Stimulated activated CD8-positive, alpha-beta memory T cell treated with anti-CD3 and anti-CD28 coated beads, Interleukin-2, amount 100 ng/mL, for 1 hour (primary cell): ENCODE measurements at places on chromosomes 1 and 21.
A peak's percentile ranks its signal among the peaks of the same experiment; 100 is the strongest.

DNA sequence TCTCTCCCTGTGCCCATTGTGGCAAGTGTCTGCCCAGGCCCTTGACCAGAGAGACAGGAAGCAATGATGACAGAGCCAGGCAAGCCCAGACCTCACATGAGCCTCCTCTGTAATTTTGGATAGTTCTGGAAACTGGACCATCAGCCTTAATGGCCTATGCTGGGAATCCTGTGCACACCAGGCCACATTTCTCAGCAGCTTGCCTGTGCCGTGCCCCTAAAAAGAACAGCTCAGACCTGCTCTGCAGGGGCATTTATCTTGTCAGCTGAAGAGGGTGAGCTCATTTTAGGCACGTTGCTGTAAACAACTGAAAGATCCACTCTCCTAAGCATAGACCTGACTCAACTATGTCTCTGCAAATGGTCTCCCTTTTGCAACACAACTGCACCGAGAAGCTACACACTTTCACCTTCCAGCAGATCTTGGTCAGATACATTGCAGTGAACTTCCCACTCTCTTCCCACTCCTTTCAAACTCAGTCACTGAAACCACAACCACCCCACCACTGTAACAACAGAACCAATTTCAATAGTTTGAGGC, 53.5 kb upstream of the BACH1 start:
- DNase-seq: no peak

DNA sequence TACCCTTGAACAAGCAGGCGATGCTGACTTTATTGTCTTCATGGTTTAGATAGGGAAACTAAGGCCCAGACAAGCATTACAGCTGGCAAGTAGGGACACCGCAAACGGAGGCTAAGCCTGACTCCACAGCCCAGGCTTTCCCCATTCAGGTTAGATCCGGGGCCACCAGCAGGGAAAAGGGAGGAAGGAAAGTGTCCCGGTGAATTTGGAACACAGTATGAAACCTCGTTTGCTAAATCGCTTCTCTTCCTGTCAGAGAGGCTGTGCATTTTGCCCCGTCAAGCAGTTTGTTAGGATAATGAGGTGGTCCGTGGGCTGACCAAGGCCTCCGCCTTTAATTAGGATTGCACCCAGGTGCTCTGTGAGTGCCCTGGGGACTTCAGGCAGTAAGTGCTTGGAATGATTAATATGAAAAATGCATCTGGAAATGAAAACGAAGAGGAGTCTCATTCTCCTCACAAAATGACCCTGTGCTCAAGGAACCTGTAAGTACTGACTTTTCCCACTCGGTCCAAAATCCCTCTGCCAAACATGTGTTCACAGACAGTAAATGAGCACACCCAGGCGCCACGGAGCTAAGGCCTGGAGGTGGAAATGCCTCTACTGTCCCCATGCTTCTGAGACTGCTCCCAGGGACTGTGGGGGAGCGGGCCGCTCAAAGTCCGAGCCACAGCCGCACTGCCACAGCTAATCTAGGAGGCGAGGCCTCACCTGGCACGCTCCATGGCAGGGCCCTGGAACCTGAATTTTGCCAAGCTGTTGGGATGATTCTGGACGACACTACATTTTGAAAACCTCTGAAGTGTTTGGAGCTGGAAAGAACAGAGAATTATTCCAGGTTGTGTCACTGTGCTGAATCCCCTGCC, 234.1 kb downstream of the SDCCAG8 start:
- no peak for DNase-seq

DNA sequence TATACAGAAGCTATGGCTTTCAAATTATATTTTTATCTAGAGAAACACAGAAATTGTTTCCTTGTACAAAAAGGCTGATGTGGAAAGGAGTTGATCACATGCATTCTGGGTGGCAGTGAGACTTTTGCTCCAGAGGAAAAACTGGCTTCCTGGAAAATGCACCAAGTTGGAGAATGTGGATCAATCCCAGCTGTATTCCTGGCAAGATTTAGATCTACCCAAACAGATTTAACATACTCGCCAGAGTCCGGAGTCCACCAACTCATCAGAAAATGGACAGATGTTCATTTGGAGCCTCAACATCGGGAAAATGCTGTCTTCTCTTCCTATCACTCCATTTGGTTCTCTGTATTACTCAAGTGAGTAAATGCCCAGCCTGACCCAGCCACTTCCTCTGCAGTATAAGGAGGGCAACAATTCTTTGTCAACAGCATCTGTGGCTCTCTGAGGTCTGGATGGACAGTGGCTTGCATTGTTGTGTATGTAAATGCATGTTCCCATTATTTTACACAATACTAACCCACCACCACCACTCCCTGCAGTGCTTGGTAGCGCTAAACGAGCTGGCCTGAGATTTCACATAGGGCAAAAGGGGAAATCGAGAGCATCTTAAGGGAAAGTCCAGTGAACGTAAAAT, 226.2 kb upstream of the IRF2BP2 start:
- no peak for DNase-seq

GRCh38 chr1:31577515-31578192, 1.3 kb downstream of the TINAGL1 start:
- no peak for DNase-seq

GRCh38 chr1:203202431-203203245, 16.1 kb upstream of the CHI3L1 start:
- no peak for DNase-seq

DNA sequence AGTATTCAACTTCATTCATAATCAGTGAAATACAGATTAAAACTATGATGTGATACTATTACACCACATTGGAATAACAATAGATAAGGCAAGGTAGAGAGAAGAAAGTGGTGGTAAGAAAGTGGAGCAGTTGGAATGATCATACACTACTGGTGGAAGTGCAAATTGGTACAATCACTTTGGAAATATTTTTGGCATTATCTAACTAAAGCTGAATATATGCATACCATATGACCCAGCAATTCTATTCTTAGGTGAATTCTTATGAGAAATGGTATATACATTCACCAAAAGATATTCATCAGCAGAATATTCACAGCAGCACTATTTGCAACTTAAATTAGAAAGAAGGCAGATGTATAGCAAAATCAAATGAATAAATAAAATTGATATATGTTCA, 21.4 kb upstream of the PTPRC start:
- DNase-seq: no peak

GRCh38 chr1:236122176-236122575, 20.2 kb upstream of the GPR137B start:
- no peak for DNase-seq

DNA sequence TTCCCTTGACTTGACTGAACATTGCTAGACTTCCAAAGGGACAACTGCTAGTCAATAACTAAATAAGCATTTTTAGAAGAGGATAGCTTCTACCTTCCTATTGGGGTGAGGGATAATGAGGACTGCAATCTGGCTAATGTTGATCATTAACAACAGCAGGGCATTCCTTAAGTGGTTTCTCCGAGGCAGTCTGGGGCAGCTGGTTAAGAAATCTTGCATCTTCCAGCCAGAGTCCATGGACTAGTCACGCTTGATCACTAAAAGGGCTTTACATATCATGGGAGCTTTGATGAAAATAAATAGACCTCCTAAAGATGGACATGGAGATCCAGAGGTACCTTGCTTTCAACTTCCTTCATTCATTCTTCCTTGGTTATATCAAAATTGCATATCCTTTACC, 329.4 kb upstream of the ESRRG start:
- no peak for DNase-seq

GRCh38 chr1:155319536-155319935, 1.2 kb upstream of the RUSC1 start:
- no peak for DNase-seq

GRCh38 chr1:115089420-115090185, at the start of gene TSPAN2:
TSS of gene TSPAN2 (minus strand) at chr1:115089503. CDS start at chr1:115089432, 71 bp downstream.
- peak; percentile 39 for DNase-seq

- DNase-seq: no peak
Measured at GRCh38 chr1:59714219-59714618, 100.5 kb upstream of the HOOK1 start.

GRCh38 chr1:16122916-16123315, 33.0 kb downstream of the EPHA2 start:
- DNase-seq: peak; percentile 35

DNA sequence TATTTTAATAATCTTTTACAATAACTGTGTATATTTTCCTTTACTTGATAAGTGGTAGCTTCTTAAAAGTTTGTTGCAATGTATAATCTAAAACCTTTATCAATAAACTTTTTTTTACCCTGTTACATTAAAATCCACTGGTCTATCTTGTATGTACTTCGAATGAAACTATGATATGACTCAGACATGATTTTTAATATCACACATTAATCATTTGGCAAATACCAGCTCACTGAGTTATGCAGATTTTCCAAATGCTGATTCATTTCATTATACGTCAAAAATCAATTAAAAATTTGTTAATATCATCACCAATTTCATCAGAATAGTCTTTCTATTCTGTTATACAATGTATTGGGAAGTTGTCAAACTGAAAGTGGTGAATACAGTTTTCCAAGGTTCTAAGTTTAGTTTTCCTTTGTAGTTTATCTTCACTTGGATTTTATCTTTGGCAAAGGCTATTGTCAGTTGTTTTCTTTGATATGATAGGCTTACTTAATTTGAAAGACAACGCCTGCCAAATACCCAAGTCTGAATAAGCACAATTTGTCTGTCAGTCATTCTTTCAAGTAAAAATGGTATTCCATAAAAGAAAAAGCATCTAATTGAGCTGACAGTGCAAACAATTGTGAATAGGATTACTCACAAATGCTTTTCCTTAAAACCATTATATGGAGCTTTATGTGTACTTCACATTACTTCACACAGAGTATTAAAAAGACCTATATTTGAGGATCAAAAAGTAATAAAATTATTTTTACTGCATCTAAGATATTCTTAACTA, 127.0 kb downstream of the NME7 start:
- no peak for DNase-seq

GRCh38 chr1:155064832-155065429, 1.4 kb downstream of the EFNA4 start:
- DNase-seq: no peak

- DNase-seq: no peak
Measured at GRCh38 chr1:41517062-41517438, 32.6 kb upstream of the EDN2 start.
